GM20000 (cell line): ENCODE measurements at places on chromosomes 3 and 15.

DNA sequence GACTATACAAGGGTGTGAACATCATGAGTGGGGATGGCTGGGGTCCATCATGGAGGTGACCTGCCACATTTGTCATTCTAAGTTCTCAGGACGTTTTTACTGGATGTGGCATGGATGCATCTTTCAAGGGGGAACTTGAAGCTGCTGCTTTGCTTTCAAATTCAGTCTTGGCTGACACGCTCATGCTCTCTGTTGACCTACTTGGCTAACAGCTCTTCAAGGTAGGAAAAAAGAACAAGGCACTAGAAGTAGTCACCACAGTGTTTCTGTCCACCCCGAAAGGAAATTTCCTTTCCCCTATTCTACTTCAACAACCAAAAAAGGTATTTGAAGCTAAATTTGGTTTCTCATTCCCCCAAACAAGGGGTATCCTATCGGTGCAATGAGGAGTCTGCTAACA lies 15.0 kb downstream of the STIMATE start:
- DNase-seq = no peak

- peak; percentile 22 for DNase-seq
Observed at GRCh38 chr15:90780916-90781315, 63.8 kb downstream of the BLM start.

GRCh38 chr3:10917176-10917575 lies 75.4 kb upstream of the SLC6A1 start:
- no peak for DNase-seq

DNA sequence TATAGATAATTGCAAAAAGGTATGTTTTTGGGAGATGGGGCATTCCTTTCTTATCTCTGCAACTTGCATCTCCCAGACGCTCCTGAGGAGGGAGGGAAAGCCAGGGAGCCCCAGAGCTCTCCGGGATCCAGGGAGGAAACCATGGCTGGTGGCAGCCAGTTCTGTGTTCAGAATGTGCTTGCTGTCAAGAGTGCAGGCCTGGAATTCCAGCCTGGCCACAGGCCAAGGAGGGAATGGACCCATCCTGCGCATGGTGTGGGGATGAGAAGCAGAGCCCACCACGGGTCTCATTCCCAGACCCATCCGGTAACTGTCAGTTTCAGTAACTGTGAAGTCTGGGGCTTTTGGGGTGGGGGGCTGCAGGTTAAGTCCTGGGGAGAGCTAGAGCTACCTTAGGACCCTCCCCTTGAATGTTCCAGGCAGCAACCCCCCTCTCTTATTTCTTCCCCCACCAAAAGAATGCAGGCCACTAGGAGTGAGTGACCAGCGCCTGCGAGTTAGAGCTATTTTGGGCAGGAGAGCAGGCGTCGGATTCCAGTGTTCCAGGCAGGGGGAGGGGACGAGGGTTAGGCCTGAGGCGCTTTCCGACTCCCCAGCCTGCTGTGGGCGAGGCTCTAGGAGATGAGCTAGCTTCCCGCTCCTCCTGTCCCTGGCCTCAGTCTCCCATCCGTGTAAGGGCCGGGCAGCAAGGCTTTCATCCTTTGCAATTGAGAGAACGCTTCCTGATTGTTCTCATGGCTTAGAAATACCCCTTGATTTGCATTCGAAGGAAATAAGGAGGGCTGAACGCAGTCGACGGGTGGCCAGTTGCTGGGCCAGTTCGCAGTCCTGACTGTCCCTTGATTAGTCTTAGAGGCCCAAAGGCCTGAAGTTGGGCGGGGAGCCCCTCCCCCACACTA lies 781 bp upstream of the DAG1 start:
- DNase-seq = no peak

DNA sequence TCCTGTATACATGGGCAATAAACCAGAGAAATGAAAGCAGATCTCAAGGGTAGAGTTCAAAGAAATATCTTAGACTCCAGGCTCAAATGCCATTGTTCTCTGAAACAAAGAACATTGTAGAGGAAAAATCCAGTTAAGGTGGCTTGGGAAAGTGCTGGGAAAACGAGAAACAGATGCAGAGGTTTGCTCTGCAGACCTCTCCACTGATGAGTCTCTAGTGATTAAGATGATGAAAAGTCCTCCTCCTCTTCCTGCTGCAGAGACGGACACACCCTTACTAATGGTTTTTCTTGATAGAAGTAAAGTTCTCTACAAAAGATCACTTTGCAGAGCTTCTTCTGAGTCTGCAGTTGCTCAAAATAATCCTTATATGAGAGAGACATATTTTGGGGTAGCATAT lies 264.7 kb downstream of the GABRG3 start:
- no peak for DNase-seq

- peak; percentile 83 for DNase-seq
Observed at GRCh38 chr3:196837819-196838420, 29.8 kb upstream of the SENP5 start.

DNA sequence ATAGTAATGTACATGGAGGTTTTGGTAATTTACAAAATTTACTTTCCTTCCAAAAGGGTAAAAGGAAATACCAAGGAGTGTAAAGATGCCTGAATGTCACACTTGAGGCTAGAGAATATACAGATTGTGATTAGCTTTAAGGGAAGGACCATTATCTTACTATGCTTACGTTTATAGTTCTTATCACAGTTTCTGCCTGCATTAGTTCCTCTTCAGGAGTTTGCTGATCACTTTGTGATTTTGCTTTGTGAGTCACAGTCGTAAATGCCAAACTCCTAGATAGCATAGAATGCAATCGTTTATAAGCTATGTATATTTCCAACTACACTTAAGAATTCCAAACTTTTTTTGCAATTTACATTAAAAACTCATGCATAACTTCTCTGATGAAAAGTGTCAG lies 1034.6 kb downstream of the DIPK2A start:
- no peak for DNase-seq

- no peak for DNase-seq
Observed at GRCh38 chr3:154022606-154023005, 98.6 kb upstream of the ARHGEF26 start.

GRCh38 chr3:139353920-139354556 lies 10.2 kb downstream of the MRPS22 start:
- DNase-seq = no peak

GRCh38 chr15:85129881-85130280 lies 148.2 kb downstream of the PDE8A start:
- DNase-seq = no peak

GRCh38 chr3:100436951-100437350 lies 35.6 kb downstream of the LNP1 start:
- DNase-seq = no peak

DNA sequence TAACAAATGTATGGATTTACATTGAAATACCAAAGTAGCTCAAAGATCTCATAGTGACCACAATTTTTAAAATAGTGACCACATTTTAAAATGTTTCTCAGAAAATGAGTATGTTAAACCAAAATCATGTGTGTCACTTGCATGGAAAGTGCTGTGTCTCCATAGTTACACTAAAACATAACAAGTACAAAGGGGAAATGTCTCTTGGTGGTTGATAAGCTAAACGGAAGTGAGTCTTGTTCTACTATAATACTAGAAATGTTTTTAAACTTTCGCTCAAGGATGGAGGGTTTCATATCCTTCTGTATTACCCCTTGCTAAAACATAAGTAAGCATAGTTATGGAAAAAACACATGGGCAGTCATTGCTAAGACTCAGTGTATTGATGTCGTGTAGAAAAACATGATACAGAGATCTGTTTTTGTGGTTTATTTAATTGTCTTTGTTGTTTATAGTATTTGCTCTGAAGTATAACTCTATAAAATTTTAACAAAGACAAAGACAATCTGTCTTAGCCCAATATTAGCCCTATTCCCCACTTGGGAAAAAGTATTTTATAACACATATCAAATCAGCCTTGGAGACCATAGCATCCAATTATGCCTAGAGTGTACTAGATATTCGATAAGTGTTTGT lies 27.0 kb upstream of the DENND4A start:
- DNase-seq = peak; percentile 64

- DNase-seq = no peak
Observed at GRCh38 chr3:17808994-17809393, 66.6 kb upstream of the TBC1D5 start.

DNA sequence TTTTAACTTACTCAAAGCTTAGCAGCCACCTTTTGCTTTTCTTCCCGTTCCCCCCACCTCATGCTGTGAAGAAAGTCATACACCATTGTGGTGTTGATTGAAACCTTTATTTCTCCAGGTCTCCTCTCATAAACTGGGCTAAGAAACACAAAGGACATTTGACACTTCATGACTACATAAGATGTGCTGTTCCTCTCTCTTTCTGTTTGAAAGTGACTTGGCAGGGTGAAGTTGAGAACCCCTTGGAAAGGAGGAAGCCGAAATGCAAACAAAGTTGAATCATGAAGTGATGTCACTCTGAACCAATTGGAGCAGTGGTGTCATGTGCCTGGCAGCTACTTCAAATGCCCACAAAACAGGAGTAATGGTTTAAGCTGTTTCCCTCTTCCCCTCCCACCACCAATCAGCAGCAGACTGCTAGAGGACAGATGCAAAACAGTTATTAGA lies 174.7 kb downstream of the IGF1R start:
- DNase-seq = no peak

GRCh38 chr3:71423151-71423906 lies 160.2 kb downstream of the FOXP1 start:
- no peak for DNase-seq

GRCh38 chr3:26245236-26245635 lies 377.3 kb upstream of the LRRC3B start:
- no peak for DNase-seq

- DNase-seq = no peak
Observed at GRCh38 chr3:171775943-171776342, 34.3 kb downstream of the PLD1 start.

- DNase-seq = no peak
Observed at GRCh38 chr3:131907796-131908195, 127.0 kb downstream of the CPNE4 start.

- DNase-seq = no peak
Observed at GRCh38 chr3:189766416-189766815, 135.2 kb downstream of the TP63 start.

DNA sequence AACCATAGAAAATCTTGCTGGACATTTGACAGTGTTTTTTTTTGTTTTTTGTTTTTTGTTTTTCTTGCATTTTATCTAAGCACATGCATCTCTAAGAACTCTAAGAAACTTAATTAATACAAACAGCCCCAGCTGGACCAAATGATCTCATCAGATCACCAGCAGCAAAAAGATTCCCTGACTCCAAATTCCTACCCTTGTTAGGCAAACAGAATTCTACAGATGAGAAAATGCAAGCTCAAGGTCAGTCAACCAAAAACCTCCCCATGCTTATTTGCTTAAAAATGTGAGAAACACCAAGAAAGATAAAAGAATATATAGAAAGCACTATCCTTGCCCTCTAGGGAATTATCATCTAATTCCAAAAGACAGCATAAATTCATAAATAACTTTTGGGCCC lies 65.4 kb downstream of the FOXP1 start:
- DNase-seq = no peak

DNA sequence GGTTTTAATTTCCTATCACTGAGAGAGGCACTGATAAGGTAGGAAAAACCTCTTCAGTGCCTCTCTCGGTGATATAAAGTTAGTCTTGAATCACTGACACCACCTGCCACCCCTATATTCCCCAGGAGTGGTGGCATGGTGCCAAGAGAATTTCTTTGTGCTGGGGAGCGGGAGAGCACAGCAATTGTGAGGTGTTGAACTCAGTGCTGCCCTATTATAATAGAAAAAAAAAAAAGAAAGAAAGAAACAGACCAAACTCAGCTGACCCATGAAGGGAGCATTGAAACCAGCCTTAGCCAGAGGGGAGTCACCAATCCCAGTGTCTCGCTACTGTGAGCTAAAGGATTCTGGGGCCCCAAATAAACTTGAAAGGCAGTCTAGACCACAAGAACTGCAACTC lies 201.4 kb upstream of the STT3B start:
- no peak for DNase-seq

GRCh38 chr15:74405823-74406222 lies 27.9 kb downstream of the SEMA7A start:
- no peak for DNase-seq

GRCh38 chr3:20125897-20126296 lies 60.1 kb downstream of the SGO1 start:
- DNase-seq = peak; percentile 72

- no peak for DNase-seq
Observed at GRCh38 chr15:58932710-58933280, 684 bp downstream of the SLTM start.

- no peak for DNase-seq
Observed at GRCh38 chr15:35466476-35466875, 79.5 kb downstream of the DPH6 start.

GRCh38 chr3:95615592-95616310 lies 1198.6 kb upstream of the EPHA6 start:
- DNase-seq = no peak

DNA sequence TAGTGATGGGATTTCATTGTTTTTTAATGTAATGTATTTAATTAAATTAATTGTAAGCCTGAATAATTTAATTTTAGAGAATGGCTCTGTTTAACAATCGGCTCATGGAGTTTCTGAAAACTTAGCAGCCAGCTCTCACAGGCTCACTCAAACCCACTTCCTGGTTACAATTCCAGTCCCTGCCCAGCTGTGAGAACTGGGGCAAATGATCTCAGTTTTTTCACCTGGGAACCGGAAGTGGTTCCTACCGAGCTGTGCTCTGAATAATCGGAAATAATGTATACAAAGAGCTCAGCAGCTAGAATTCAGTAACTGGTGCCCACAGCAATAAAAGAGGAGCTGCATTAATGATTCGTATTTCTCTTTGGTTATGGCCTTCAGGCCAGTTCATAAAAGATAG lies 244.3 kb upstream of the MCTP2 start:
- DNase-seq = no peak

GRCh38 chr15:67109141-67110034 lies 44.0 kb downstream of the SMAD3 start:
- peak; percentile 48 for DNase-seq

- no peak for DNase-seq
Observed at GRCh38 chr15:58535894-58536293, 104.1 kb downstream of the LIPC start.

GRCh38 chr3:100984308-100984707 lies 8.9 kb downstream of the ABI3BP start:
- no peak for DNase-seq

GRCh38 chr3:158233791-158234190 lies 123.9 kb downstream of the RSRC1 start:
- no peak for DNase-seq

- DNase-seq = no peak
Observed at GRCh38 chr15:45635763-45636292, 999 bp downstream of the SQOR start.

DNA sequence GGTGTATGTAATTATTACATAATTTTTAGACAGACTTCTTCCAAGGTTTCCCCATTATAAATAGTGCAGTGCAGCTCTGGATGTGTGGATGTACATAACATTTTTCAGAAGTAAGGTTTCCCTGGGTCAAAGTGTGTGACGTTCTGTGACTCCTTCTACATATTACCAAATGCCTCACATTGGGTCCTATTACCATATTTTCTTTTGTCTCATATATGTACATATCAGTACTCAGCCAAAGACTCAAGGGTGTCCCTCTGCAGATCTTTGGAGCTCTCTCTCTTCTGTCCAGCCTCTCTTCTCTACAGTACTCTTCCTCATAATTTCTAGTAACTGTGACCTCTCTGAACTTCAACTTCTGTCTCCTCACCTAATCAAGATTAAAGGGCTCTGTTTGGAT lies 31.3 kb upstream of the PEX5L start:
- DNase-seq = no peak

GRCh38 chr3:49386056-49386756 lies 25.6 kb downstream of the RHOA start:
- DNase-seq = no peak

GRCh38 chr3:152356870-152357276 lies 88.1 kb downstream of the MBNL1 start:
- DNase-seq = peak; percentile 21
